ENCODE measurements at places on chromosomes 3 and 15.

- DNase-seq: no peak
Measured at GRCh38 chr3:43964640-43965039, 273.9 kb downstream of the ABHD5 start.

DNA sequence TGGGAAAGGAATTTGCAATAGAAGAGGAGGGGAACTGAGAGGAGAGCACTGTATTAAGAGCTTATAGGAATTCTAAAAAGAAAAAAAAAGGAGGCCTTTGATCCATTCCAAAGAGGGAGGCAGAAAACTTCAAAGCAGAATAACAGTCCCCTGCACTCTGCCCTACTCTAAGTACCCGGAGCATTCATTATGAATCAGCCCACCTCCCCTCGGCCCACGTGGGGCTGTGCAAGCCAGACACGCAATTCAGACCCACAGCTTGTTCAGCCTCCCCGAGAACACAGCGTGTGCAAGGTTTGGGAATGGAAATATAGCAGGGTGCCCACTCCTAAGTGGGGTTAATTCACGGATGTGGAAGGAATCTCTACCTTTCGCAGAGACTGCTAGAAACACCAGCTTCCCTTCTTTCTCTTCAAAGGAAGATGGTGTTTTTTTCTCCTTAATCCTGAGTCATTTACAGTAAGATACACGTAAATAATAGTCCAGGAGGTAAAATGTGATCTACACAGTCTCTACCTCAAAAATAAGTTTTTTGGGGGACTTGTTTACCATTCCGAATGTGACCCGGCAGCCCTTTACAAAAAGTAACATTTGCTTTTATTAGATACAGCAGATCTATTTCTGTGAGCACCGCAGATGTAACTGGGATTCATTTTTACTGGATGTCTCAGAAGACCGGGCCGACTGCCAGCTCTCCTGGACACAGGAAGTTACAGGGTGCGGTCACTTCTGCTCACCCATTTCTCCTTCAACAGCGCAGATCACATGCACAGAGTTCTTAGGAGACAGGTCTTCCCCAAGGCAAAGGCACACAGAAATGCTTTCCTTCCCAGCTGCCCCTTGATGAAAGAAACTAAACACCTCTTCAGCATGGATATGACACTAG, 768.5 kb upstream of the CFAP20DC start:
- no peak for DNase-seq

DNA sequence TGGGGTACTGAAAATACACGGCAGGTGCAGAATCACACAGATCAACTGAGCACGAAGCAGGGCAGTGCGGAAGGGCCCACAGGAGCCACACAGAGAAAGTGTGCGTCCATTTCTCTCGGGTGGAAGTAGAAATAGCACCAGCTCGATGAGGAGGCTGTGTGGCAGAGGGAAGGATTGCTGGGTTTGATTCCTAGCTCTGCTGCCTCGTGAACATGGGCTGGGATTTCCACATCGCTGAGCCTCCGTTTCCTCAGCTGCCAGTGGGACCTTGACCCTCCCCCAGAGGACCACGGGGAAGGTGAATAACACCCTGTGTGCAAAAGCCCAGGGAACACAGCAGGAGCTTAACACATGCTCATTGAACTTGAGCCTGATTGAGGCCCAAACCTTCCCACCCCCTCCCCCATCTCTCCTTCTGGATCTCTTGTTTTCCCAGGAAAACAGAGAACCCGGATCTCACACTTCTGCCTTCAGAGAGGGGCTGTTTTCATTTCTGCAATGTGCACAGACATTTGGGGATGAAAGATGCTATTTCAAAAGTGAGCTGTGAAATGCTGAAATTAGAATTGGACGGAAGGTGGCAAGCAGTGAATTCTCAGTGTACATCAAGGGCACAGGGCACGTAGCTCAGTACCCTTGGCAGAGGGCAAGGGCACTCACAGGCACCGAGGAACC, 38.4 kb downstream of the ABTB1 start:
- no peak for DNase-seq

DNA sequence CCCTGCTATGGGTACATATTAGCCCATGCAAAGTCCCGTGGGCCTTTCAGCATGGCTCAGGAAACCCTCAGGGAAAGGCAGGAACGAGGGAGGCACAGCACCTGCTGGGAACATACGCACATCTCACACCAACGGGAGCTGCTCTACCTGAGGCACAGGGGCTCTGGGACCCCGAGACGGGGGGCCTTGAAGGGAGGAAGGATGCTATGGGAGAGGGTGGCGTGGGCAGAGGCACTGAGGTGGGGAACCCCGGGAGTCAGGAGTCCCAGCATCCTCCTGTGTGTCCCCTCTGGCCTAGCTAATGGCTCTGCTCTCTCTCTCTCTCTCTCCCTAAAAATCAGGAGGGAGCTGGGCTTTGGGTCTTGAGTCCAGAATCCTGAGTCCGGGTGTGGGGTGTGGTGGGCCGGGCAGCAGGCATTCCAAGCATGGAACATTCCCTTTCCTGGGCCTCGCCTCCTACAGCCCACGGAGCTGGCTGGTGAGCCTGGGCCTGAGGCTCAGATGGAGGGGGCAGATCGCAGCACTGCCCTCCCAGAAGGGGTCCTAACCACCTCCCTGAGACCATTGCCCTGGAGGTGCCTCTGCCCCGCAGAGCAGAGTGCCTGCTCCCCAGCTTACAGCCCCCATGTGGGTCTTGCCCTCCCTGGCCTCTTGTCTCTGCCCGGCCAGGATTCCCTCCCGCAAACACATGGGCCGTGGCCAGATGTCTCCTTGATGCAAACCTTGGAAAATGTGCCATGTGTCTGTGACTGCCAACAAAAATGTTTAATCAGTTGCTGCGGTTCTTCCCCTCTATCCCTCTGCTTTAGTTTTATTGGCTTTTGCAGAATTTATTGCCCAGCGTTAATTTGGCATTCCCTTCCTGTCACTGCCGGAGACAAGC, 101.6 kb downstream of the TMEM266 start:
- DNase-seq: no peak

DNA sequence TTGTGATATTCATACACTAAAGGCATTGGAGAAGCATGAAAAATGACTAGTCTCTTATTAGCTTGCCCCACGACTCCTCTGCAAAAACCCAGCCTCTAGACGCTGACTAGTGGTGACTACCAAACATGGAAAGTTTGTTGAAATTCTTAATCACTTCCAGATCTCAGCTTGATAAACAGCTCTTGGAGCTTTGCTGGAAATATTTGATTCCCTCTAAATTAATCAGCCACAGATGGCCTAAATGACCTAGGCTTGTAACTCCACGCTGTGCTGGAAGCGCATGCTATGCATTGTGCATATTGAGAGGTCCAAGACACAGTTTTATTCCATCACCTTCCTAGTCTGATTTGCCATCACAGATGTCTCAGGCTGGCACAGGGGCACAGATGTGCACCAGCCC, 244.7 kb upstream of the ST8SIA2 start:
- DNase-seq: no peak

Measured in stimulated activated CD8-positive, alpha-beta memory T cell treated with anti-CD3 and anti-CD28 coated beads, Interleukin-4, amount 100 ng/mL, for 48 hours (primary cell).